Ascending aorta (tissue), 2 donors: ENCODE measurements at places on chromosomes 5 and 9.

DNA sequence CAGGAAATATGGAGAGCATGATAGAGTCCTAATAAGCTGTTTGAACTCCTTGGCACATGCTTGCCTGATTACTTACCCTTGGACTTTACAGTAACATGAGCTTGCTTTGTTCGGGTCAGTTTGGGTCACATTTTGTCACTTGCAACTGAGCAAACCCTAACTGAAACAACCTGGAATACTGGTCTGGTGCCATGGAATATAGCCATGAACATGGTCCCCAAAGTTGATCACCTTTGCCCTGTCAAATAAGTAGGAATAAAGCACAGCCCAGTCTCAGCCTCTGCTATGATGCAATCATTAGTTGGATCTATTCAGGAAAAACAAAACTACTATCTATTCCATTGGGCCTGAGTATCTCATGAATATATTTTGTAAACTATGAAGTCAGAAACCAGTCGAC, 18.2 kb downstream of the CDO1 start:
- no peak for DNase-seq

DNA sequence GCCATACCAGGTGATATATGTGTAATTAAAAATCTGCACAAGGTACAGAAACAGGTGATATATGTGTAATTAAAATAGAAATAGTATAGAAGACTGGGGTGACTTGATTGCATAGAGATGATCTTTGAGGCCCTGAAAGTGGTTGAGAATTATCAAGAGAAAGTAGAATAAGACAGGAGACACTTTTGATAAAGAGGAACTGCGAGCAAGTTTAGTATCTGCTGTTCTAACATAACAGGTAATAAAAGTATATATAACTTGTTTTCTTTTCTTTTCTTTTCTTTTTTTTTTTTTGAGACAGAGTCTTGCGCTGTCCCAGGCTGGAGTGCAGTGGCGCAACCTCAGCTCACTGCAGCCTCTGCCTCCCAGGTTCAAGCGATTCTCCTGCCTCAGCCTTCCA, 5.4 kb downstream of the SNX2 start:
- no peak for DNase-seq

- no peak for DNase-seq
These were observed 6.1 kb upstream of the CRB2 start for GRCh38 chr9:123349691-123350480.

GRCh38 chr9:36436909-36437308, 36.8 kb upstream of the RNF38 start:
- no peak for DNase-seq

DNA sequence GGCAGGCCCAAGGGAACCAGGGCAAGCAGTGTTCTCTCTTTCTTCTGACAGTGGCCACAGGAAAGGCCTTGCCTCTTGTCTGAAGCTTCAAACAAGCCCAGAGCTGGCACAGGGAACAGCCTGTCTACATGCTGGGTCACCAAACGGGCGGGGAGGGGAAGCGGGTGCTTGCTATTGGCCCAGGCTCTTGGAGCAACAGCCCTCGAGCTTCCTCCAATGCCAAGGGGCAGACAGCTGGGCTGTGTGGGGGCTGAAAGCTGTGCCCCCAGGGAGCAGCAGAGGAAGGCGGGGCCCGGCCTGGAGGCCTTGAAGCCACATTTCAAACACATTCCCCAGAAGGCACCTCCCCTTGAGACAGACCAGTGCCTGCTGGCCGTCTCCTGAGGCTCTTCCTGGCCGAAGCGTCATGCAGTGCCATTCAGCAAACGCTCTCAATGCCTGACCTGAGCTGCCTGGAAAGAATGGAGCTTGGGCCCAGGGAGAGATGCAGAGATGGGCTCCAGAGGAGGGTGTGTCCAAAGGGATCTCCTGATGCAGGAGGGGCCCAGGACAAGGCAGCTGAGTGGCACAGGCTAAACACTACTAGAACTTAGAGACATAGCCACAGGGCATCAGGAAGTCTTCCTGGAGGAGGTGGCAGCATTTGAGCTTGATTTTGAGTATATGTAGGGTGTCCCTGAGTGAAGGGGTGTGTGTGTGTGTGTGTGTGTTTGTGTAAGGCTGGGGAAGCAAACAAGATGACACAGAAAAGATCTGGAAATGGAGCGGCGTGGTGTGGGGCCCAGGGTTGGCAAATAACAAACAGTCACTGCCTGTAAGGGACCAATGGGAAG, 2.5 kb downstream of the FIBCD1 start:
- peak; percentile 71 for DNase-seq

GRCh38 chr5:74761241-74761640, 5.7 kb downstream of the GFM2 start:
- no peak for DNase-seq

DNA sequence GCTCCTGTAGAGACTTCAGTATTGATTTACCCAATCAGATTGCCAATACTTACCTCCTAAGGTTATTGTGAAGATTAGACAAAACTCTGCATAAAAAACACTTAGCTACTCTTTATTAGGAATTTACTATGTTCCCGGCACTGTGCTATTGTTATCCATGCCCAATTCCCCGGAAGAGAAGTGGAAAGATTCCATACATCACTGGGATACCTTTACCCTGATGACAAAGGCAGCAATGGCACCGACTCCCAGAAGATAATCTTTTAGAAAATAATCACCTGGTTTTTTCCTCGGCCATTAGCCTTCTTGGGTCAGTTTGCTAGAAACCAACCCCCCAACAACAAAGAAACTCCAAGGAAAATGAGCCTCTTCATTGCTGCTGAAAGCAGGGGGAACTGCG, 226.0 kb downstream of the SNX18 start:
- no peak for DNase-seq

DNA sequence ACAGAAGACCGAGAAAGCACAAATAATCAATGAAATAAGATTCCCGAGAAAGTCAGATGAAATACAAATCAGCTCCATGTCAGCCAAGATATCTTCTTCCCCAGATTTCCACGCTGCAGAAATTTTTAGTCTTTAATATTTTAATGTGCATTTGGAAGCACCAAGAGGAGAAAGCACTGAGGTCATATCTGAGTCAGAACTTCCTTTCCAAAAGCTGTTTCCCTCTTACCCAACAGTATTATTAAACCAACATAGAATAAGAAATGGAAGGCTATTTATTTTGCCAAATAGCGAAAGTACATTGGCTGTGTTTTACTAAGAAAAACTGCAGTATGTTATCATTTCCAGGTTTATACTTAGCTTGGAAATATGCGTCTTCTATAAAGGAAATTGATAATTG, 772.1 kb upstream of the CDH9 start:
- DNase-seq: no peak

GRCh38 chr5:79829260-79829659, 139.6 kb downstream of the CMYA5 start:
- no peak for DNase-seq

DNA sequence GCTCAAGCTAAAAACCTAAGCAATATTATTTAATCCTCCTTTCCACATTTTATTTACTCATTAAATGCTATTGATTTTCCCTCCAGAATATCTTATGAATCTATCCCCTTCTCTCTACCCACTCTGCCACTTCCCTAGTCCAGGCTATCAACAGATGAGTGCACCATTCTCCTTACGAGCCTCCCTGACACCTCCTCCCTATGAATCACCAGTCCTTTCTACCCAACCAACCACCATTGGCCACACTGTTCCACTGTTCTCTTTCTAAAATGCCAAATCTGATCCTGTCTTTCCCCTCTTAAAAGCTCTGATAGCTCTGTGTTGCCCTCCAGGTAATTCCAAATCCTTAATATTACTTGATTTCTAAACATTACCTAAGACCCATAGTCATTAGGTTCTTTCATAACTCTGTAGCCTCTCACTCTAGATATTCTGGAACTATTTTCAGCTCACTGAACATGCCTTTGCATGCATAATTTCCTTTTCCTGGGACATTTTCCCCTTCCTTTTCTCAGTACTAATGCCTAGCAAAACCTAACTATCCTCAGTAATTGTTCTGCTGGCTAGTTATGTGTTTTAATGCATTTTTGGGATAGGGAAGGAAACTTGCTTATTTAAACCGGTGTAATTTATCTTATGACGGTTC, 126.3 kb downstream of the UNC13B start:
- no peak for DNase-seq

GRCh38 chr5:65076251-65076869, 307.6 kb downstream of the CWC27 start:
- DNase-seq: peak; percentile 70

GRCh38 chr9:110101531-110102161, 106.3 kb downstream of the C9orf152 start:
- no peak for DNase-seq

DNA sequence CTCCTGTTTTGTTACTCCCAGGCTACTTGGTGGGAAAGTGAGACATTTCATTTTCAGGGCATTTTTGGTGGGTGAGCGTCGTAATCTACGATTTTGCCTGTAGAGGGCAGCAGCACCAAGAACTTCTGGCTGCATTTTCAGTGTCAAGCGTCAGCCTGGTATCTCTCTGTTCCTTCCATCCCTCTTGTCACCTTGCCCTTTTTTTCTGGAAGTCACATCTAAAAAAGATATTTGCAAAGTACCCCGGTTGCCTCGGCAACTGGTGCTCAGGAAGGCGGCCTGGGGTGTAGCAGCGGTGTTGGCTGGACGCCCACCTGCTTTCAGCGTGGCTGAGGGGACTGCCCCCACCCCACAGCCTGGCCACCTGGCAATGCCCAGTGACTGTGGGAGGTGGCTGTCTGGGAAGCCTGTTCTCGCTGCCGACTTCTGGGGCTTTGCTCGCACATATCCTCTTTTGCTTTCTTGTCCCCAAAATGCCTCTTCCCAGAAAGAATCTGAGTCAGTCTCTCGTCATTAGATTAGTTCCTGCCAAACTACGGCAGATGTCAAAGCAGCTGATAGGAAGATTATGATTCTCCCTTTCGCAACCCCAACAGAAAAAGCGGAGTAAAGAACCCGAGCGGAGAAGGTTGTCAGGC, 84.5 kb downstream of the ACER2 start:
- DNase-seq: no peak

GRCh38 chr5:57750282-57750681, 267.7 kb upstream of the ACTBL2 start:
- DNase-seq: no peak

GRCh38 chr9:118108971-118109370, 404.8 kb downstream of the TLR4 start:
- no peak for DNase-seq

- DNase-seq: no peak
These were observed 38.0 kb downstream of the PRRT1B start for GRCh38 chr9:131583337-131583645.

DNA sequence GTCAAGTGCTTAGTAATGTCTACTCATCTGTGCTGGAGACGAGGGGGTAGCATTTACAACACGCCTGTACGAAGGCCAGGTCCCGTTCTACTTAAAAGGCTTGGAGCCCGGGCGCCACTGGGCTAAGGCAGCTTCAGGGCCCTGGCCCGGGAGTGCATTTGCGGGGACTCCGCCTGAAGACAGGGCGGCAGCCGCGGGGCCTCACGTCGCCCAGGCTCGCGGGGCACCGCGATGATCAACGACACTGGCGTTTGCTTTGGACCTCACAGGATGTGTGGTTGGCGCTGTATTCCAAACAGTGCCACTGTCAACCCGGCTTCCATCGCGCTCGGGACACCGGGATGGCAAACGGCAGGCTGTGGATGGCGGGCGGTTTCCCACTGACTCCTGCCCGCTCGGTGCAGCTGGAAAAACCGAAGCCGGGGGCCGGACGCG, 1.1 kb upstream of the TENT4A start:
- DNase-seq: no peak

DNA sequence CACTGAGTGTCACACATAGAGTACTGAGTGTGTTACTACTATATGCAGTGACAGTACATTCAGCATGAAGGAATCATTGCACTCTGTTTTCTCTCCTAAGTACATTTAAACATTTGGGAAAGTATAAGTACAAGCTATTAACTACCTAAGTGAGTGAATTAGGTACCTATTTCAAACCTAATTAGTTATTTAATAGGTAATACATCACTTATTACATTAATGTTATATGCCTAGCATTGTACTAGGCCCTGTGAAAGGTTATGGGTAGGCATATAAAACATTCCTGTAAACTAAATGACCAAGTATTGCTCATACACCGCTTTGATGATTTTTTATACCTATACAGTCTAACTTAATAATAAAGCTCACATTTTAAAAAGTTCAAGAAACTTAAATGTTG, 25.7 kb upstream of the PPP3R2 start:
- DNase-seq: no peak

GRCh38 chr5:150167908-150168307, 1.3 kb downstream of the CDX1 start:
- no peak for DNase-seq

DNA sequence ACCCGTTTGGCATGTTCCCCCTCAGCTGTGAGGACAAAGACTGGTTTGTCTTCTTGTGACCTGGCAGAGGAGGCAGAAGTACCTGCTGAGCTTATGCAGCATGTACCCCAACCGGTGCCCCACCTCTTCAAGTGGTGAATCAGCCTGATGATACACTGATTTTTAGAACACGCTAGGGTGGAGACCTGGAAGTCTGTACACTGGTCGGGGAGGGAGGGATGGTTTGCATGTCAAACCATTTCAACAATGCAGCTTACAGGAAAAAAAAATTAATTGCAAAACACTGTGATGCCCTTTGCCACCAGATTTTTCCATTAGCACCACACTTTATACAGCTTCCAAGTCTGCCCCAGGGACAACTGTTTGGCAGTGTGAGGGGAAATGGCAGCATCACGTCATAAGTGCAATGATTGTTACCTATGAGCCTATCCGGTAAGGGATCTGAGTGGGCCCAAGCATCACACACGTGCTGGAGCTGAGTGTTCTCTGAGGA, 155.1 kb upstream of the DMRT1 start:
- peak; percentile 91 for DNase-seq

GRCh38 chr5:79020861-79021561, 35.9 kb upstream of the ARSB start:
- DNase-seq: no peak

DNA sequence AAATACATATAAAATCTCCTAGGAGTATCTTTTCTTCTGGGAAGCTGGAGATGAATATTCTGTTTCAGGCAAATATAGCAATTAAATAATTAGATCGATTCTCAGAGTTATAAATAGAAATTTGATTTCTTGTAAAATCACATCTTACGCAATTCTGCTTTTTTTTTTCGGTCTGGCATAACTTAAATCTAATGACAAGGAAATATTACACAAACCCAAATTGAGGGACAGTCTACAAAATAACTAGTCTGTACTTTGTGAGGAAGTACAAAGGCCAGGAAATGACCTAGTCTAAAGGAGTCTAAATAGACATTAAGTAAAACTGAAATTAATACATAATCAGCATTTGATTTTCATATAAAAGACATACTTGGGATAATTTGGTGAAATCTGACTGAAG, 133.3 kb downstream of the KIAA0825 start:
- no peak for DNase-seq

DNA sequence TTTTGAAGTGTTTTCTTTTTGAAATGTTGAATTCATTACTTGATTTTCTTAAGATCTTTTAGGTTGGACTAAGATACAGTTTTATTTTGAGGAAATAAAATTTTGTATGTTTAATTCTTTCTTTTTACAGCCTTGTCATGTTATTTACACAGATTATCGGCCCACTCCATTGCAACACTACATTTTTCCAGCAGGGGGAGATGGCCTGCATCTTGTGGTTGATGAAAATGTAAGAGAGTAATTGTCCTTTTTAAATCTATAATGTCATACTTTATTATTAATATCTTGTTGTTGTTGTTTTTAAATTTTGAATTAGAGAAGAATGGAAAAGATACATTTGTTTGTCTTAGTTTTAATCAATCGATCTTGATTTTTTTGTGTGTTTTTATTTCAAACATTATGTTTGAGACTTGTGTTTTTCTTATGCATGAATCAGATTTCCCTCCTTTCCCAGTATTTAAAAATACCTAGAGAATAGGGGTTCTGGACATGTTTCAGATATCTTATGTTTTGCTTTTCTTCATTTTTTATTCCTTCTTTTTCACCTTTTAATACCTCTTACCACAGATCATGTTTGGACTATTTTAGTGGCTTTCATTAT, 36.7 kb downstream of the MTREX start:
- DNase-seq: peak; percentile 82
